ENCODE measurements at places on chromosomes 11 and 22. TPM values are rescaled to one million over a fixed set of nuclear protein-coding genes. Genes with fewer than 3 reads are reported as not detected.

- DNase-seq, result no peak
These were observed 72.8 kb upstream of the CDON start for GRCh38 chr11:126135235-126136176.

- no peak for DNase-seq
These were observed 6.8 kb downstream of the AP2A2 start for GRCh38 chr11:932435-932834.

DNA sequence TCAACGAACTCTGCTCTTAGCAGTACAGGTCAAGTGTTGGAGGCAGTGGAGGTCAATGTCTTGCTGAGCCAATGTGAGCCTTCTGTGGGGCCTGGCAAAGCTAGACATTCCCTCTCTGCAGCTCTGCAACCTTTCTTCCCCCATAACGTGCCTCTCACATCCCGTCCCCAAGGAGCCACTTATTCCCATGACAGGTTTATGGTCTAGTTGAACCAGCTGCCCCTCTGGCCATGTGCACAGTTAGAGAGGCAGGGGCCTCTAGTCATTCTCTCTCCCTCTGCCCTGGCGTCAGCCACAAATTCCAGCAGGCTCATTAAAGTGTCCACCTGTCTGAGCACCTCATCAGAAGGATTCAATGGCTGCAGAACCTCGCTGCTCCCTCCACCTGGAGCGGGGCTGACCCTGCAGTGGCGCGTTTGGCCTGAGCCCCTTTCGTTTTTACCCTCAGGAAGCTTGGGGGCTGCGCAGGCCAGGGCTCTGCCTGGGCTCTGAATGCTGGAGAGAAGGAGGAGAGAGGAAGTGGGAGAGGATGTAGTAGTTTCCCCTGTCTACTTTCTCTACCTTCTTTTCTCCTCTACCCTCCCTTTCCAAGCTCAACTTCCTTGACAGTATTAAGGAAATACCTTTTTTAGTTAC, 302.1 kb upstream of the B3GAT1 start:
- DNase-seq, result no peak

DNA sequence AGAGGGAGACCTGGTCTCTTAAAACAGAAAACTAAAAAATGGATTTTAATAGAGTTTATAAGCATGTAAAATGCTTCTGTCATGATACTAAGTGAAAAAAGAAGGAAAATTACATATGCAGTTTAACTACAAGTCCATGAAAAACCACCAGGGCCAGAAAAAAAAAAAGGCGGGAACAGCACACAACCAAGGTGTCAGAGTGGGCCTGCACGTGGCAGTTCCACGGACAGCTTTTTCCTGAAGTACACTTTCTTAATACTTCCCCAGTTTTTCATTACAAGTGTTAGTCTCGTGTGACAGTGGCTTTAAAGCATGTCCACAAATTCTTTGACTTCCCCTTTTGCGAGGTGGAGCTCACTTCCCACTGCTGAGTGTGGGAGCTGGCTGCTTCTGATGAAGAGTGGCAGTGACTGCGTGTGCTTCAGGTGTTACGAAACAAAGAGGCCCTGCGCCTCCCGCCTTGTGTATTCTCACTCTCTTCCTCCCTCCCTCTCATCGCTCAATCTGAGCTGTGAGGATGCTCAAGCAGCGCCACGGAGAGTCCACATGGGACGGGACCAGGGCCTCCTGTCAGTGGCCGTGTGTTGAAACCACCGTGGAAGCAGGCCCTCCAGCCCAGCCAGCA, 16.4 kb downstream of the PPM1F start:
- DNase-seq, result no peak

GRCh38 chr22:49286181-49286760, 541.4 kb downstream of the BRD1 start:
- no peak for DNase-seq

DNA sequence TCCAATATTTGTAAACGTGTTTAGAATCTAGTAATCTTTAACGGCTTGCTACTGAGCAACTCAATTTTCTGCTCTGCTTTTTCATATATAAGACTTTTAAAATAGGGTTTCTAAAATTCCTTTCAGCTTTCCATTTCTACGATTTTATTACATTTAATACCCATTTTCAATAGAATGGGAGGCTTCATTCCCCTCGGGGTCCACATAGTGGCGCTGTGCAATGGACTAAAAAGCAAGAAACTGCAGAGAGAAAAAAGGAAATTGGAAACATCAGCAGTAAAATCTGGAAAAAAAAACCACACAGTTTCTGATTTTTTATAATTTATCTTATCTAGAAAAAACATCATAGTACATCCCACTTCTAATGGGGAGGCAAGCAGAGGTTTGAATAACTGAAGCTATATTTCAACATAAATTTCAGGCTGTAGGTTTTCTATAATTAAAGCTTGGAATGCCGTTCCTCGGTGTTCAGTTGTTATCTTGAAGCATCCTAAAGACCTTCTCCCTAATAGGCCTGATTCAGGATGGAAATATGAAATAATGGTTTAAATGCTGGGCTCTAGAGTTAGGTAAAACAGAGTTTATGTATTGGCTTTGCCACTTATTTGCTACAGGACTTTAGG, 18.7 kb upstream of the JHY start:
- peak; percentile 32 for DNase-seq

The USH1C gene
- total RNA-seq, result not detected

The IL18 gene
- 0.85 TPM for total RNA-seq

DNA sequence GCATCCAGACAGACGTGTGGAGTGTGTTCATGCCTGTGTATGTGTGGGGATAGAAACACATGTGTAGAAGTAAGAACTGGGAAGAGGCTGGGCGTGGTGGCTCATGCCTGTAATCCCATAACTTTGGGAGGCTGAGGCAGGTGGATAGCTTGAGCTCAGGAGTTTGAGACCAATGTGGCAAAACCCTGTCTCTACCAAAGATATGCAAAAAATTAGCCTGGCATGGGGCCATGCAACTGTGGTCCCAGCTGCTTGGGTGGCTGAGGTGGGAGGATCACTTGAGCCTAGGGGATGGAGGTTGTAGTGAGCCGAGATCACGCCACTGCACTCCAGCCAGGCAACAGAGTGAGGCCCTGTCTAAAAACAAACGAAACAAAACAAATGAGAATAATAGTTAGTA, 1166.6 kb downstream of the TBC1D22A start:
- no peak for DNase-seq

The ARHGAP42 gene
- total RNA-seq, result 0.77 TPM

DNA sequence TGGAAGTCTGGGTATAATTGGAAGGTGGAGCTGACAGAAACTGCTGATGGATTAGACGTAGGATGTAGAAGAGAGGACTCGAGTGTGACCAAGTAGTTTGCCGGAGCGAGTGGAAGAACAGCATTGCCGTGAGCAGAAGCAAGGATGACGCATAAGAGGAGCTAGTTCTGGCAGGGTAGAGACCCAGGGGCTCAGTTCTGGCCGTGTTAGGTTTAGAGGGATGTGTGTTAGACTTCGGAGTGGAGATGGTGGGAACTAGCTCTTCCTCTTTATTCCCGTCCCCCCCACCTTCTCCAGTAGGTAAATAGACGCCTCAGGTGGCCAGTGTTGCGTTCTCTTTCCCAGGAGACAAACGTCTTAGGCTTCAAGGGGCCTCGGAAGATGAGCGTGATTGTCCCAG, 19.1 kb downstream of the TUB start:
- no peak for DNase-seq

DNA sequence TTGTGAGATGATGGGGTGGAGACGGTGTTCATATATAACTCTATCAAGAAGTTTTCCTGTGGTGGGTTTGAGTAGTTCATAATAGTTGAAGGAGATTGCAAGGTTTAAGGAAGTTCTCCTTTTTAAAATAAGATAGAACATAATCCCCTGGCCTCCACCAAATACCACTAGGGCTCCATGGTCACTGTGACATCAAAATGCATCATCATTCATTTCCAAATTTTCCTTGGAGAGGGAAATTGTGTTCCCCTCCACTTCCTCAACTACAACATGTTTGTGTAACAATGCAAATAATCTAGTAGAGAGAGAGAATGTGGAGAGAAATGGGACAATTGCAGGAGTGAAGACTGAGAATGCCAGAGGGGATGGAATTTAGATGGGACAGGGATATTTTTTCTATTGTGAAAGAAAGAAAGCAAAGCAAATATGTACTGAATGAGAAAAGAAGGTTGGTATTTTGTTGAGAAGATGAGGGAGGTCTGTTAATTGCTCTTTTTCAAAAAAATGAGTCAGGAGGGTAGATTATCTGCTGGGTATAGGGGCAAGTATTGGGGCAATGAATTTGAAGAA, 33.4 kb upstream of the ZBED5 start:
- DNase-seq, result no peak

DNA sequence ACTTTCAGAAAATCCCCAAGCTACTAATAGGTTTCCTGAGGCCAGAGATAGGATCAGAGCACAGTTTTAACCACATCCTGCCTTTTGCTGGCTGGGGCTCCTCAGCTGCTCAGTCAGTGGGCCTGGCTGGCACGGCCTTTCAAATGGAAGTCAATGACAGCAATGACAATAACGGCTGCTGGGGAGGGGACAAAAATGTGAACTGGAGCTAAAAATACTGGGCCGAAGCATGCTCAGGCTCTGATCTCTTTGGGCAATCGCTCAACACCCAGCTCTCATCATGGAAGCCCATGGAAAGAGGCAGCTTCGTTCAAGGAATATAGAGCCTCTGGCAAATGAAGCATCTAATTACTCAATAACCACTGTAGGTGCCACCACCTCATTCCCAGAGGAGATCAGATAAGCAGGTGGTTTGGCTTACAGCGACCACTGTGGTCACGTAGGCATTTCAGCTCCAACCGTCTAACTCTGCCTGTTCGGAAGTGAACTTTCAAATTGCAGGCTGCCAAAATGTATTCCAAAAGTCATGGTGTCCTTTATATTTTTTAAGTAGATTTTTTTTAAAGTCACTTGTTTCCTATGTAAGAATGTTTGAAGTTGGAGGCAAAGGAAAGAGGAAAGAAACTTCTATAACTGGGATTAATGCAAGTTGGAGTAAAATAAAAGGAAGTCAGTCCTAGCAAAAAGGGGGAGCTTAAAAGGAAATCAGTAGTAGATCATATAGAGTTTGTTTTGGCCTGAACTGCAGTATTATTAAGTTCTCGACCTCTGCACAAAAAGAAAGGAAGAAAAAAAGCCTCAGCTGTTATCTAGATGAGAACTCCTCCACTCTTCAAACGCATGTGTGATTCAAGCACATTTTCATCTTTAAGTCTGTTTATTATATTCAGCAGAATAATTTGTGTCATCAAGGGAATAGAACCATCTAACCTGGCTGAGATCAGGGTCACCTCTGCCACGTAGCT, 14.1 kb downstream of the WT1 start:
- DNase-seq, result no peak

- no peak for DNase-seq
These were observed 34.9 kb downstream of the RSPH14 start for GRCh38 chr22:23106906-23107367.

GRCh38 chr11:90344546-90344945, 121.7 kb upstream of the CHORDC1 start:
- DNase-seq, result no peak

GRCh38 chr11:109037856-109038780, 373.2 kb downstream of the DDX10 start:
- DNase-seq, result peak; percentile 83

DNA sequence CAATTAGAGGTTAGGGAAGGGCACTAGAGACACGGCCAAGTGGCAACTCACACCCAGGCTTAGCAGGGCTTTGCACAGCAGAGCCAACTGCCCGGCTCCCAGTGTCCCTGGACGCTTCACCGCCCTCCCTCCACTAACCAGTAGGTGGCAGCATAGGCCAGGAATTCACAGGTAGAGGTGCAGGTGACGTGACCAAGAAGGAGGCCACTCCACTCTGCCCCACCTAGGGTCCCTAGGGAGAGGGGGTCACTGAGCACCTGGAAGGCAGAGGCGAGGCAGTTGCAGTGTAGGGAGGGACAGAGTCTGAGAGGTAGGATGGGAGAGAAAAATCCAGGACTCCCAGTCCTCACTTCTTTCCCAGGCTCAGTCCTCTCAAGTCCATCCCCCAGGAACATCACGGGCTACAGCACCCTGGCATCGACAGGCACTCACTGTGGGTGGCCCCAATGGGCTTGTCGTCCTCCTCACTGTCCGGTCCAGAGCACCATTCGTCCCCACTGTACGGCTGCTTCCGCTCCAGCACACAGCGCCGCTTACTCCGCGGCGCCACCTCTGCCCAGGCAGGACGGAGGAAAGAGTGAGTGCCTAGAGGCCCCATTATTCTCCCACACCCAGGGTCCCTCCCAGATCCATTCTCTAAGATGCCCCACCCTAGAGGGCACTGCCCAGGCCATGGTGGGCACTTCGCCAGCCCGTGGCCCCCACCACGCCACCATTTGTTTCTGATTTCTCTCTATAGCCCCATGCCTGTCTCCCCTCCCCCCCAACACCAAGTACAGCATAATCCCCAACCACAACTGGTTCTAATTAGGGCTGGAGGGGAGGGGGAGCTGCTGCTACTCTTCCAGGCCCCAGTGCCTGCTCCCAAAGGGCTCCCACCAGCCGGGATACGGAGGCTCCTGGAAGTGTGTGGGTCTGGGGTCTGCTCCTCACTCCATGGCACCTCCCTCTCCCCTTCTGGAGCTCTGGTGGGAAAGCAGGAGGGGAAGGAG, 18.4 kb downstream of the BCL9L start:
- DNase-seq, result peak; percentile 70

DNA sequence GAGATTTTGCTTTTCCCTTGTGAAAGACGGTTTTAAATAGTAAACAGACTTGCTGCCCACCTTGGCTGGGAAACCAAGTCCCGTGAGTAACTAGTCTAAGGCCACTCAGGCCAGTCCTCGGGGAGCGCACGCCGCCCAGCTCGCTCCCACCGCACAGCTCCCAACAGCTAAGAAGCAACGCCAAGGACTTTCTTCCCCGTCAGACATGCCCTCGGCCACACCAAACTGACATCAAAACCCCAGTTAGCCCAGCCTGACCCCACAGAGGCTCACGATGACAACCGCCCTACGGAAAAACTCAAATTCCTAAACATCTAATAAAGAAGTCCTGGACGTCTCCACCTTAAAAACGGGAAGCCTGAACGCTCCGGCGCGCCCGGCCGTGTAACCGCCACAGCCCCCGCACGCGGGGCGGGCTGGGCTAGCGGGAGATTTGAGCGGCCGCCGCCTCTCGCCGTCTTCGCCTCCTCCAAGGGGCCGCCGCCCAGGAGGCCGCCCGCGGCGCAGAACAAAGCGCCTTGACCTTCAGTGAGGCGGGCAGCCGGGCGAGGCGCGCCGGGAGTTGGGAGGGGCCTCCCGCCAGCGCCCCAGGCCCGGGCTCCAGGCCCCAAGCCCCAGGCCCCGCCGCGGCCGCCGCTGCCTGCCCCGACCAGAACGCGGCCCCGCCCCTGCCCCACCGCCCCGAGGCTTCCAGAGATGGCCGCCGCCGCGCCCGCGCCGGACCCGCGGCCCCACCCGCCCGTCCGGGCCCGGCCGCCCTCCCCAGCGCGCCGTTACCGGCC, 486 bp downstream of the NAP1L4 start:
- DNase-seq, result peak; percentile 16

- peak; percentile 87 for DNase-seq
These were observed 161.6 kb upstream of the BDNF start for GRCh38 chr11:27861706-27862430.

The VWA5A gene
- not detected for total RNA-seq

- DNase-seq, result no peak
These were observed 225.0 kb downstream of the BLID start for GRCh38 chr11:121890946-121891515.

- DNase-seq, result no peak
These were observed 30.9 kb upstream of the BAIAP2L2 start for GRCh38 chr22:38141217-38141973.

The OR52E8 gene
- total RNA-seq, result not detected

Data from HFFc6 (cell line).